Fibroblast of skin of back (primary cell): ENCODE measurements at places on chromosomes 4 and X.

DNA sequence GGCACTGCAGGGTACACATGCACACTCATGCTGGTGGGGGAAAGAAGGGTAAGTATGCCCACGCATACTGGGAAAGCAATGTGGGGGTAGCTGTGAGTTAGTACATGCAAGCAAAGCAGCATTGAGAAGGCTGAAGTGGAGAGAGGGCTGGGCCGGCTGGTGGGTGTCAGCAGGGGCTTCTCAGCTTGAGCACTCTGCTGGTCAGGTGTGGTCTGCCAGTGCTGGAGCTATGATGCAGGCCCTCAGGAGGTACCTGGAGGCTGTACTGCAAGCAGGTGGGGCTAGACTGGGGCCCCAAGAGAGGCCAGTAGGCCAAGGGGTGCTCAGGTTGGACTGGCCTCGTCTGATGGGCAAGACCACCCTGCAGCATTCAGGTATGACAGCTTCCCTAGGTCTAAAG, 61.9 kb upstream of the SERPINA7 start:
- no peak for DNase-seq

DNA sequence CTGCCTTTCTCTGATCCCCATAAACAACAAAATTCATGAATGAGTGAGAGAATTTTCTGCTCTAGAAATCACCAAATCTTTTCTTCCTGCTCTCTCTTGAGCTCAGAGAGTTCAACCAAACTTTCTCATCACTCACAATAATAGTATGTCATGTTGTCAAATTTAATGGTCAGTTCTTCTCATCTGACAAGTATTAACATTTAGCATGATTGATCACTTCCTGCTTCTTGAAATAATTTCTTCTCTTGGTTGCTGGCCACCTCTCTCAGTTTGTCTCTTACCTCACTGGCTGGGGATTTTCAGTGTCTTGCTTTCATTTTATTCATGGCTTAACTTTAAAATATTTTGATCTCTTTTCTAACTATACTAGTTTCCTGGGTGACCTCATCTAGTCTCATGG, 25.5 kb upstream of the FGF5 start:
- DNase-seq = peak; percentile 75

- DNase-seq = peak; percentile 35
Observed at GRCh38 chr4:5118091-5118786, 67.0 kb downstream of the STK32B start.

DNA sequence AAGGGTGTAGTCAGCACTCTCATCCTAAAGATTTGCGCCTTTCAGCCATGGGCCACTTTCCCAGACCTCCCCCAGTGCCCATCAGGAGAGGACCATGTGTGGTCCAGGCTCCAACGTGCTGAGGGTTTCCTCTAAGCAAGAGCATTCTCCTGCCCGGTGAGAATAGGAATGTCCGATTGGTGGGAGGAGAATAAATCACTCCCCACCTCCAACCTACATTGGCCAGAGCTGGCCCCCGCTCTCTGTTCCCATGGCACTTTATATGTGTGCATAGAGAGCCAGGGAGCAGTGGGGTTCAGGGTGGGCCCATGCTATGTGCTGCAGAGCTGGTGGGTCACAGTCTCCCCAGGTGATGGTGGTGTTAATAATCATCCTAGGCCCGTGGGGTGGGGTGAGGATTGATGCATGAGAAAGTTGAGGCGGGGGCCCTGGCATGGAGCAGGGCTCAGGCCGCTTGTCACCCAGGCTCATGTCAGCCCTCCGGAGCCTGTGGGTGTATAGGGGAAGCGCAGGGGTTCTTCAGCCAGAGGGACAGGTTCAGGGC, 6.8 kb upstream of the SORCS2 start:
- no peak for DNase-seq

DNA sequence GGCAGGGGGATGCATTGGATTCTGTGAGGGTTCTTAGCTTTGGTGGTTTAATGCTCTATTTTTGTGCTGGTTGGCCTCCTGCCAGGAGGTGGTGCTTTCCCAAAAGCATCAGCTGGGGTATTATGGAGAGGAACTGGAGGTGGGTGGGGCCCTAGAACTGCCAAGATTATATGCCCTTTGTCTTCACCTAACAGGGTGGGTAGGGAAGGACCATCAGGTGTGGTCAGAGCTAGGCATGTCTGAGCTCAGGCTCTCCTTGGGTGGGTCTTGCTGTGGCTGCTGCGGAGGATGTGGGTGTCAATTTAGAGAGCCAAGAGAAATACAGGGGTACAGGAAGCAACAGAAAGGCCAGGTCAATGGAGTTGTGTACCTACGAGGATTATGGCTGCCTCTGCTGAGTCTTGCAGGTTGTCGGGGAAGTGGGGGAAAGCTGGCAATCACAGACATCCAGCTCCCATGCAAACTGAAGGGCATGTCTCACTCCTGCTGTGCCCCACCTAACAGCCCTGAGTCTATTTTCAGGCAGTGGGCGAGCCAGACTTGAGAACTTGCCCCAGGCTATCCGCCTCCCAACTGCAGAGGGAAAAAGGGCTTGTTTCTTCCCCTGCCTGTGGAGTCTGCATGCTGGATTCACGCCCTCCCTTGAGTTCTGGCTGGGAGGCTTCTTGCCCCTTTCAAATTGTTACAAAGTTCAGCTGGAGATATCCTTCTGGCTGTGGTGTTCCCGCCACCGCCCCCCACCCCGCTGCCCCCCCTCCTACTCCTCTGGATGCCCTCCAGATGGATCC, 212.0 kb downstream of the COMMD8 start:
- DNase-seq = no peak

DNA sequence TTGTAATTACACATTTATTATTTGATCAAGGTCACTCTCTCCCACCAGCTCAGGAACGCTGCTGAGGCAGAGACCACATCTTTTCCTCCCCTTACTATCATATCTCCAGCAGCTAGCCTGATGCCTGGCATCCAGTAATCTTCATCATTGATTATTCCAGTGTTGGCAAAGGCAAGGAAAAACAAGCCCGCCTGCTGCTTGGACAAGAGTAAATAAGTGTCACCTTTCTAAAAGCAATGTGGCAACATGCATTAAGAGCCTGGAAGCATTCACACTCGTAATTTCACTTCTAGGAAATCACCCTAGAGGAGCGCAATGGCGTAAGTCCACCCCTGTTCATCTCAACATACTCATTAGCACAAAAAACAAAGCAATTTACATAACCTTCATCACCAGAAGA, 54.8 kb downstream of the APLN start:
- no peak for DNase-seq

- DNase-seq = no peak
Observed at GRCh38 chr4:86294883-86295282, 65.0 kb downstream of the MAPK10 start.

DNA sequence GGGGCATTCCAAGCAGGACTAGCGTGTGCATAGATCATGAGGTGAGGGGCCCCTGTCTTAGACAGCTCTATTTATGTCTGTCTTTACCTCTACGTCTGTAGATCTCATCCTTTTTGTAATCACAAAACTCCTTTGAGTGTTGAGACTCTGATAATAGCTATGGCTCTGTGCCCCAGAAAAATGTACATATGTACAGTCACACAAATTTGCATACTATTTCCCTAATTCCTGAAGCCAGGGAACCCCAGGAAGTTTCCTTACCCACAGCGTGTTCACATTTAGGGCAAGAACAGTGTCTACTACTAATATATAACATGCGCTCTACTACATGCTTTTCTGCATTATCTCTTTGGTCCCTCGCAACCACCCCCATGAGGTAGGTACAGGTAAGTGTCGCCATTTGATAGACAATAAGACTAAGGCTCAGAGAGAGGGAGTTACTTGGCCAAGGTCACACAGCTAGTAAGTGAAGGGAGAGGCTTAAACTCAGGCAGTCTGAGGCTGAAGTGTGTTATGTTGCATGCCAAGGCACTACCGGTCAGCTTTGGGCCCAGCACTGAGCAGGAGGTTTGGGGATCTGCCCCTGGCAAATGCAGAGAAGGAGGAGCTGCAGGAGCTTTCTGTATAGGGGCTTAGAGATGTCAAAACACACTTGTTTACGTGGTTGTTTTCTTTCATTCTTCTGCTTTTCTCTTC, 21.0 kb upstream of the CITED1 start:
- DNase-seq = no peak

DNA sequence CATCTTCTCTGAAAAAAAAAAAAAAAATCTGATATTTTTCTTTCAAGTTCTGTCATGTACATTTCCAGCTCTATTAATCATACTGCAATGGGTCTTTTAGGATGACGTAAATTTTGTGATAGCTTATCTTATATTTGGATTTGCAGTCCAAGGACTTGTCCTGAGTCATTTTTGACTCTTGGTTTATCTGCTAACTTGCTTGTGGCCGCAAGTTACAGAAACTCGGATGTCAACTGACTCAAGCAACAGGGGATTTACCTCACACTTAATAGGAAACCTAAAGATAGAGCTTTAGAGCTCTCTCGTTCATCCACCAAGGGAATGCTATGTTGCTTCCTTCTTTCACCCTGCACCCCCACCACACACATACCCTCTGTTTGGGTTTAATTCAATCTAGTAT, 1433.8 kb upstream of the TENM3 start:
- no peak for DNase-seq

GRCh38 chr4:41887821-41888686, 47.2 kb upstream of the TMEM33 start:
- peak; percentile 45 for DNase-seq

- no peak for DNase-seq
Observed at GRCh38 chr4:945274-946102, 13.2 kb downstream of the TMEM175 start.

- no peak for DNase-seq
Observed at GRCh38 chr4:33357121-33357520, 2637.0 kb downstream of the PCDH7 start.

DNA sequence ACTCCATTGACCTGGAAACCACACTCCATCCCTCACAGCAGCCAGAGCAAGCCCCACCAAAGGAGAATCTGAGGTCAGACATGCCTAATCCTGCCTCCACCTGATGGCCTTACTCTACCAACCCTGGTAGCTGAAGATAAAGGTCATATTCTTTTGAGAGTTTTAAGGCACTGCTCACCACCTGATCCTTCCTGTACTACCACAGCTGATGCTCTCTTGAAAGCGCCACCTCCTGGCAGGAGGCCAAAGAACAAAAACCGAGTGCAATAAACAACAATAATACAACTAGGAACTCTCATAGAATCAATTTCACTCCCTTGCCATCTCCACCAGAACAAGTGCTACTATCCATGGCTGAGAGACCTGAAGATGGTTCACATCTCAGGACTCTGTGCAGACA, 301.6 kb downstream of the NAF1 start:
- no peak for DNase-seq

DNA sequence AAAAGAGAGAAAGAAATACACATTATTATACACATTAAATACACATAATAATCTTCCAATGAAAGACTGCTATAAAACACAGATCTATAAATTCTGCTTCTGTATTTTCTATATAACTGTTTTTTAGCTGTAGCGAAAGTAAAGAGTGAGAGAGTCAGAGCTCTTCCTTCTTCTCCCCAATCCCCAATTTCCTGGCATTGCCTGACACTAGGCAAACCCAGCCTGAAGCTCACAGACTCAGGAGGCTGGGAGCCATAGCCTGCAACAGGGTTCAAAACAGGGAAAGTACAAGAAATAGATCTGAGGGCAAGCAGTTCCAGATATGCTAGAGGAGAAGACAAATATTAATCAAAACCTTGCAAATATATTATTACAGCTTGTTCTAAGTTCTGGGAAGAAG, 201.6 kb downstream of the HNRNPD start:
- DNase-seq = no peak

GRCh38 chr4:86100539-86101215, 259.2 kb downstream of the MAPK10 start:
- no peak for DNase-seq

DNA sequence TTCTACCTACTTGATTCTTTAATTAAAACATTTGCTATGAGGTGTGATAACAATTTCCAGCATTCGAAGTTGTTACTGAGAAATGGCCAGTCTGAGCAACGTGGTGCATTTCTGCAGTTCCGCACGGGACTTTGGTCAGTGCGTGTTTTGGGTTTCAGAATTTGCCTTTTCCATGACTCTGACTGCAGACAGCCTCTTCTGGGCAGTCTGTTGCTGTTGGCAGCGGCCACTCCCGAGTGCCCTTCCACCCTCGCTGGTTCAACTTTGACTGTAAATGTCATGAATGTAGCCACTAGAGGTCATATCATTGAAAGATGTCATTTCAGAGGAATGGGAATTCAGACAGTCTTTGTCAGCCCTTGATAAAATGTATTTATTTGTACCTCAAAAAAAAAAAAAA, 53.6 kb downstream of the NOP14 start:
- no peak for DNase-seq

- no peak for DNase-seq
Observed at GRCh38 chrX:43003939-43004338, 226.0 kb upstream of the PPP1R2C start.

GRCh38 chrX:130834149-130834548, 68.9 kb downstream of the ENOX2 start:
- no peak for DNase-seq

DNA sequence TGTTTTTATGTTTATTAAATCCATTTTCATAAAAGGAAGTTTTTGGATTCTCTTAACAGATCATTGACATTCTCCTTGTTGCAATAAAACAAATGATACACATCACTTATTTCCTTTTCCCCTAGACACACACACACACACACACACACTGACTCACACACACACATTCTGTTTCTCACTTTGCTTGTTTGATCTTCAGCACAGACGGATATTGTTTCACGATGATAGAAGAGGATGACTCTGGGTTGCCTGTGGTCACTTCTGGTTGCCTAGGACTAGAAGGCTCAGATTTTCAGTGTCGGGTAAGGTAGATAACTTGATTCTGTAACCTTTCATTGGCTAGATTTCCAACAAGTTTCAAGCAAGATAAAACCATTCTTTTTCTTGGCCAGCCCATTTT, 356.8 kb downstream of the BMPR1B start:
- DNase-seq = no peak

DNA sequence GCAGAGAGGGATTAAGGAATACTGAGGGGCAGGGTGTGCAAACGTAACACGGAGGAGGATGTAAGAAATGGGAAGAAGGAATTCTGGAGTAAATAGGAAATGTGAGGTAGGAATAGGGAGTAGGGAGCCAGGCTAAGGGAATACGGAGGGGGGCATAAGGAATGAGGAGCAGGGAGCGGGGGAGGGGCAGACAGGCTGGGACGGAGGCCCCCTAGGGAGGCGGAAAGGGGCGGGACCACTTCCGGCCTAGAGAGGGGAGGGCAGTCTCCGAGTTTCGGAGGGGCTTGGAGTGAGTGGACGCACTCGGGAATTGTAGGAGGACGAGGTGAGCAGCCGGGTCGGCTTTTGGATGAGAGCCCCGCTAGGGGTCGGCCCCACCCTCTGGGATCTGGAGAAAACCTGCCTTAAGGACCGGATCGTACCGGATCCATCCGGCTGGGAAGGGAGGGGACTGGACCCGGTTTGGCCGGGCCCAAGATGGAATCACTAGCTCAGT, 612 bp downstream of the MAGED2 start:
- peak; percentile 66 for DNase-seq

DNA sequence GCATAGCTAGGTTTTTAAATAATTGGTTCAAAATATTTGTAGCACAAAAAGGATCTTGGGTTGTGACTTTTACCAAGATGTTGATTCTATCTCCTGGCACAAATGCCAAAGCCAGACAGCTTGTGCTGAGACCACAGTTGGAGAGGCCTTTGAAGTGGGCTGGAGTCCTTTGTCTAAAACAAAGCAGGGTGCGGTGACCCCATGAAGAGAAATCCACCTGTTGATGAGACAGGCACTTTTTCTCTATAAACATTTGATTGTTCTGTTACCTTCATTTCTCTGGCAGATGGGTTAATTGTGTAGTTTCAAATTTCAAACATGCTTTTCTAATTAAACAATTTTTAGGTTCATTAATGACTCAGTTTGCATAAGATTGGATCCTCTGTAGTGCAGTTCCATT, 56.7 kb downstream of the STOX2 start:
- no peak for DNase-seq
